ENCODE measurements at places on chromosomes 2 and 18.

DNA sequence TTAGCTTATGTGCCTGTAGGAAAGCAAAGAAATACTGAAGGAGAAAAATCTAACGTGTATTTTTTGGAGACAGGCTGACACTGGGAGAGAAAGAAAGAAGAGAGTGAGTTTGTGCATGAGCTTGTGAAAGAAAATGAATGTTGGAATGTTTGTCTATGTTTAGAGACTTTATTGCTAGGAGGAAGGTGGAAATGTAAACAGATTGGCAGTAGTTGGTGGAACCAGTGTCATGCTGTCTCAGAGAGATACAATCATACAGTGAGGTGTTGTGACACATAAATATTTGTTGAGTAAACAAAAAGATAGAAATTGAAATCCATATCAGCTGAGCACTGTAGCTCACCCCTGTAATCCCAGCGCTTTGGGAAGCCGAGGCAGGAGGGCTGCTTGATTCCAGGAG is 222.2 kb upstream of the MEIS1 start:
- DNase-seq = no peak

GRCh38 chr2:133312038-133312729 is 256.1 kb downstream of the NCKAP5 start:
- no peak for DNase-seq

DNA sequence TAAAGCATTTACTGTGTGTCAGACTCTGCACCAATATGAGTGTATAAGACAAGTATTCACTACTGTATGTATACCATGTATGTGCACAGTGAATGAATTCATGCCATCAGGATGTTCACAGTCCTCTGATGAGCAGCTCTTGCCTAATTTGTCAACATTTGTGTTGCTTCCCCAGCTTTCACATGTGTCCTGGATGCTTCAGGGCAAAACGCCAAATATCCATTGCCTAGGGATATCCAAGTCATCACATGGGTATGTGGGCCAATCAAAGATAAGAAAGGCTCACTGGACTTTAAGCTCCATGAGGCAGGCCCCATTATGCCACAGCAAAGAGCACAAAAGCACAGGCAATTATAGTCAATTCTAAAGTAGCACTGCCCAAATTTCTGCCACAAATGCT is 134.2 kb upstream of the CHAC2 start:
- no peak for DNase-seq

GRCh38 chr18:69558052-69558451 is 157.4 kb downstream of the DOK6 start:
- DNase-seq = no peak

GRCh38 chr2:174615871-174616436 is 18.4 kb upstream of the WIPF1 start:
- peak; percentile 14 for DNase-seq

DNA sequence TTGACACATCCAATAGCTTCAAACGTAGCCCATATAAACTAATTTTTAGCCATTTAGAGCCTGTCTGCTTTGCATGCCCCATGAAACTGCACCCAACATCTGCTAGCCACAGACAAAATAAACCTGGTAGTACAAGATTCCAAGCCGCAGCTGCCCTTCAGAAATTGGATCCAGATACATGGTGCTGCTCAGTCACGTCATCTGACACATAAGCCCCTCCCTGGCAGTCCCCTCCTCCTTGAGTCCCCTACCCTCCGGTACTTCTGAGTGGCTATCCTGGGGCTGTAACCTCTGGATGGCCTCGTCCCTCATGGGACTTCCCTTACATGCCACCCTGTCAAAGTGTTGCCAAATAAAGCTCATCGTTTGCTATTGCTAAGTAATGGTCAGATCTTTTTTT is 33.8 kb downstream of the PROC start:
- DNase-seq = no peak

DNA sequence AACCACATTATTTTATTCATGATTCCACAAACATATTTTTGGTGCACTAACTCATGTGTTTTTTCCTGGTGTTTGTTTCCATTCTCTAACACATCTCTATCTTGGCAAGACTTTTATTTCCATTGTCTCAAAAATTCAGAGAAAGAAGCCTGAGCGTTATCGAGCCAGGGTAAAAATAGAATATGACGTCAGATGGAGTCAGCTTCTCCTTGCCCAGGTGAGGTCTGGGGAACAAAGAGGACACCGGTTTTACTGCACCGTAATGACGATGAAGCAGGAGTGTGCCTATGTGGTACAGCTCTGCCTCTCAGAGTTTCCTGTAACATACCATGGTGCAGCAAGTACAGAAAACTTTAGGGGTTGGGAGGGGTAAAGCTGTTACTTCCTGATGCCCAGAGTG is 661.6 kb downstream of the PLCL1 start:
- DNase-seq = no peak

- DNase-seq = no peak
Observed at GRCh38 chr2:145918951-145919350, 1399.0 kb upstream of the ZEB2 start.

DNA sequence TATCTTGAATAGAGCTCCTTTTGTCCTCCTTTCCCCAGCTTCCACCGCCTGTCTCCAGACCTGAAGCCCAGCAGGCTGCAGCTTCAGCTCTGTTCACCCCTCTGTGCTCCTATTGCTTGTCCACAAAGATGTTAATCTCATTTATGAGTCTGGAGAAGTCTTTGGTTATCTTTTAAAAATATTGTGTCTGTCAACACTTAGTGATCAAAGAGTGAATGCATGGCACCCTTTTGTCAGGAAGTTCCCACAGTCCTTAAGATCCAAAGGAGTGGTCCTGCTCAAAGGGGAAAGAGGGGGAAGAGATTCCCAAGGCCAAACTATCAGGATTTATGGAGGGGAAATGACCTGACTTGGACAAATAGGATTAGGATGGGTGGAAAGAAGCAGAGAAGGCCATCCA is 118.9 kb downstream of the ACAA2 start:
- DNase-seq = no peak

DNA sequence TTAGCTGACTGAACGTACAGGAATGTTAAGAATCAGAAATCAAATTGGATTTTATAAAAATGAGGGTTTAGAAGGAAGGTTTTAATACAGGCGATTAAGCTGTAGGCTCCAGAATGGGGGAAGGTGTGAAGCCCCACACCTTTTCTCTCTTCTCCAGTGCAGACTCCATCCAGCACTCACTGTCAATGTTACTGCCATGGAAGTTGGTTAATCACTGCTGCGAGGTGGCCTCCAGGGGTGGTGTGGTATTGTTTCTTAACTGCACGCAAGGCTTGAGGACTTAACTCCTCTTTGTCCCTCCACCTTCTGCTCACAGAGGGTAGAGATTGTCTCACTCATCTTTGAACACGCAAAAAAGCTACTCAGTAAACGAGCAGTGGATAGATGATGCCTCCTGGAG is 26.9 kb upstream of the YWHAQ start:
- DNase-seq = no peak

Measured in urothelium cell line (cell line).